ENCODE measurements at places on chromosomes 6 and 20.

DNA sequence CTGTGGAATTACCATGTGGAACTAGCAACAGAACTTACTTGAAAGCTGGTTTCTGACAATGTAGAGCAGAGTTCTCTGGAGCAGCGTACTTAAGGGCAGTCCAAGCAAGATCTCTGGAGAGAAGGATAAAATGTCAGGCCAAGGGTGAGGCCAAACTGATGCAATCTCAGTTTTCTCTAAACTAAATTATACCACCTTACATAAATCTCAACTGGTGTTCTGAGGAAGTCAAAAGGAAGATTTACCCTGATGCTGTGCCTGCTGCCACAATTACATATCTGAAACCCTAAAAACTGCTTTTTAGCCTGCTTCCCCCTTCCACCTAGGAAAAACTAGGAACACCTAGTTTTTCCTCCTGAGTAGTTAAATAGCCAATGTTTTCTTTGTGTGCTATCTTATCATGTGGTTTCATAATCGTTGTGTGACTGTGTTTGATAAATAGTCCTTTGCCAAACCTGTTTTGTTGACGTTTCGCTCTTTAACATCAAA lies 28.1 kb downstream of the NCOA7 start:
- DNase-seq, result no peak

- no peak for DNase-seq
Observed at GRCh38 chr6:14082771-14083170, 34.8 kb upstream of the CD83 start.

DNA sequence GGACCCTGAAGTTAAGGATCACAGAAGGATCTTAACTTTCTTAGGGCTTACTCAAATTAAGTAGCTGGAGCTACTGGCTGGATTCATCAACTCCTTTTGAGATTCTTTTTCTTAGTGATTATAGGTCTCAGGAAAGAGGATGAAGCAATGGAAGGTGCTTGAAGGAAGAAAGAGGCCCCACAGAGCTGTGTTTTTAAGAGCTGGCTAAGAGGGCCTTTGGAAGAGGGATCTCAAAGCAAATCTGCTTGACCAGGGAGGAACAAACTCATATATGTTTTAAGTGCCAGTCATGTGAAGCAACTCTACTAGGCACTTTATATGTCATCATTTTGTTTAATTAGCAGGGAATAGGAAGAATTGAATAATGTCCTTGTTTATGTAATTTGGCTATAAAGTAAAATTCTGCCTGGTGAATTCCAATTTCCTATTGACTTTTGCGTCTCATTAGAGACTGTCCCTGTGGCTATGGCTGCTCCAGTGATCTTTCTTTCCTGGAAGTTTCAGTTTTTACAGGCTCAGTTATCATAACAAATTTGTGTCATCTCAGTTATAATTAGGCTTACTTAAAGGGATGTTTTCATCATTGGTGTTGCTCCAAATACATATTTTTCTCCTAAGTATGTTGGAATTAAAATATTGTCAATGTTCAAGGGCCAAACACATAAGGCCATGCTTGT lies 222.8 kb upstream of the CITED2 start:
- no peak for DNase-seq

GRCh38 chr6:150881911-150882481 lies 16.5 kb downstream of the MTHFD1L start:
- no peak for DNase-seq

DNA sequence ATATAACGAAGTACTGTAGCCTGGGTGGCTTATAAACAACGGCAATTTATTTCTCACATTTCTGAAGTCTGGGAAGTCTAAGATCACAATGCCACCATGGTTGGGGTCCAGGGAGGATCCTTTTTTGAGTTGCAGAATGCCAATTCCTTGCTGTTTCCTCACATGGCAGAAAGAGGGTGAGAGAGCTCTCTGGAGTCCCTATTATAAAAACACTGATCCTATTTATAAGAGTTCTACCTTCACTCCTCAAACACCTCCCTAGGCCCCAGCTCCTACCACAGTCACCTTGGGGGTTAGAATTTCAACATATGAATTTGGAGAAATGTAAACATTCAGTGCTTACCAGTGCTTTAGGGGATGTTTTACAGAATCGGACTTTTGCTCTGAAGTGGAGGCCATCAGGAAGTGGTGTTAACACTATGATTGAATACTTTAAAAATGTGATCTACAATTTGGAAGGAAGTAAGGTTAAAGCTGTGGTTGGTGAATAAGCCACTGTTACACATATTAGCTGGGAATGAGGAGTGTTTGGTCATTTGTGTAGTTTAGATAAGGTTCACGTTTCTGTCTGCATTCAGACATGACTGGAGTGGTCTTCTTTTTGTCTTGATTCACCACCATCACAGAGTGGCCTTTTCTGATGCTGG lies 79.9 kb upstream of the SPTLC3 start:
- no peak for DNase-seq

DNA sequence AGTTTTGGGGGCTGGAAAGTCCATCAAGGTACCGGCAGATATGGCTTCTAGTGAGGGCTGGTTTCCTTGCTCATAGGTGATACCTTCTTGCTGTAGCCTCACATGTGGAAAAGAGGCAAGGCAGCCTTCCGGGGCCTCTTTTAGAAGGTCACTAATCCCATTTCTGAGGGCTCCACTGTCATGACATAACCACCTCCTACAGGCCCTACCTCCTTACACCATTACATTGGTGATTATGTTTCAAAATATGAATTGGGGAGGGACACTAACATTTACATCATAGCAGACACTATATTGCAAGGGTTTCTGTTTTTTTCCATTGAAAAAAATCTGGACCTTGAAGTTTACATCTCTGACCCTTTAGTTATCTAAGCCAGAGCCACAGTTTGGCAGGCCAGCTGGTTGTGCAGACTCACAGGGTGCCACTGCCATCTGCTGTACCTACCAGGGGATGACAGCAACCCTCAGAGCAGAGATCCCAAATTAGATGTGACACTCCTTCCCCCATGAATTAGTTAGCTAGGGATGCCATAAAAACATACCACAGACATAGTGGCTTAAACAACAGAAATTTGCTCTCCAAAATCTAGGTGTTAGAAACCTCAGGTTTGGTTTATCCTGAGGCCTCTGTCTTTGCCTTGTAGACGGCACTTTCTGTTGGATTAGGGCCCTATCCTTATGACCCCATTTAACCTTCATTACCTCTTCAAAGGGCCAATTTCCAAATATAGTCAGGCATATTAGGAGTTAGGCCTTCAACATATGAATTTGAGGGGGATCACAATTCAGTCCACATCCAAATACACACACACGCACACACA lies 166.4 kb upstream of the RNF217 start:
- no peak for DNase-seq

- DNase-seq, result no peak
Observed at GRCh38 chr20:9276966-9277468, 208.1 kb downstream of the PLCB4 start.

DNA sequence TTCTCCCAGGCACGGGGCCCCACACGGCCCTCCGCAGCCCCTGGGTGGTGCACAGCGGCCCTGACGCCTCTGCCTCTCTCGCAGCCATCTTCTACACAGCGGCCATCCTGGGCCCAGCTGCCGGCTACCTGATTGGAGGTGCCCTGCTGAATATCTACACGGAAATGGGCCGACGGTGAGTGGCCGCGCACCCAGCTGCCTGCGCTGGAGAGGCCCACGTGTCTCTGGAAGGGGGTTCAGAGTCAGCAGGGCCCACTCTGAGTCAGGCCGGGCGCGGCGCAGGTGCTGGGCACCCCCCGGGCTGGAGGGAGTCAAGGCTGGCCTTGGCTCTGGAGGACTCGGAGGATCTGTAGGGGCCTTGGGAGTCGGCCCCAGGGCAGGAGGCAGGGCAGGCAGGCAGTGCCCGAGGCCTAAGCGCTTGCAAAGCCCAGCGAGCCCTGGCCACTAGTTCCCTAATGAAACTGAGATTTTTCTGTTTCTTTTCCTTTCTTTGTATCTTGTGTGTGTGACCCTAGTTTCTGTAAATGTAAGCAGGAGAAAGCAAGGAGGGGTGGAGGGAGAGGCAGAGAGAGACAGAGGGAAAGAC lies 16.4 kb downstream of the SLCO4A1 start:
- no peak for DNase-seq

DNA sequence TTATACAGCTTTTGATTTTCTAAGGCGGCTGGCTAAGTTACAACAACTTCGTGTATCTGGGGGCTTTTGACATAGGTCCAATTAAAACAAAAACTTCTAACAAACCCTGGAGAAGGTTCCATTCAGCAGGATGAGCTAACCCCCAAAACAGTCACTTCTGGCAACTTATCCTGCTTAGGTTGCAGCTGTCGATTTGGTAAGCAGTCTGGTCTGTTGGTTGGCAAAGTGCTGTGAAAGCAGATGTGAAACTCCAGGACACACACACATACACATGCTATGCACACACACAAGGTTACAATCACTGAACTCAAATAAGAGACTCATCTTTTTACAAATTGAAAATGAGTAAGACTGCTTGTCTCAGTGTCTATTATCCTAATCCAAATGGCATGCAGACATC lies 119.0 kb upstream of the STMND1 start:
- no peak for DNase-seq

GRCh38 chr6:14910692-14911547 lies 334.9 kb upstream of the JARID2 start:
- no peak for DNase-seq

DNA sequence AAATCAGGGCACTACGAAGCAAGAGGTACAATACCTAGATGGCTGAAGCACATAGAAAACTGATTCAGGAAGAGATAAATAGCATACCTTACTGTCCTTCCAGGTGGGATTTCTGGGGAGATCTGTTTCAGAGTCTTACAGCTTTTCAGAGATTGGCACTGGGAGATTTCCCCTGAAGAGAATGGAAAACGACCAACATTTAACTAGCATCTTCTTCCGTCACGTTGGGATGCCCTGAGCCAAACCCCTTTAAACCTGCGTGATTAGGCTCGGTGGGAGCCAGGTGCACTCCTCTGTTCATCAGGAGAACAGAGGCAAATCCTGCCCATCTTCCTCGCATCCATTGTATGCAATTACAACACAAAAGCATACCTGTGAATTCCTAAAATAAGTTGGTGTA lies 614.5 kb downstream of the HDGFL1 start:
- DNase-seq, result no peak

GRCh38 chr6:10495029-10495428 lies 26.1 kb upstream of the GCNT2 start:
- DNase-seq, result no peak

DNA sequence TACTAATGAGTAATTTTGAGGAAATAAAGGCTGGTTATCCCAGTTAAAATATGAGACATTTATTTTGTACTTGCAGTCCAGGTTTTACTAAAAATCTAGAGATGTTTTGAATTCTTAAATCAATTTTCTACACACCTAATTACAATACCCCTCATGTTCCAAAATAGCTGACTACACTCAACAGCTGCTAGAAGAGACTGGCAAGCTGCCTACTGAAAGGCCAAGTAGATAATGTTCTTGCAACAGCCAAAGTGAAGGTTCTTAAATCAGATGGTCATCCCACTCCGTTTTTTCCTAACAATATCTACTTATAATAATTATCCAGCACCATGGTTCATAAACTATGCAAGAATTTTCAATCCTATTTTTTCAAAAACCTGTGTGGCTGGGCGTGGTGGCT lies 69.0 kb downstream of the DTNBP1 start:
- DNase-seq, result no peak

- no peak for DNase-seq
Observed at GRCh38 chr6:150866991-150867501, 1.5 kb downstream of the MTHFD1L start.

GRCh38 chr6:154363821-154364220 lies 7.2 kb upstream of the IPCEF1 start:
- no peak for DNase-seq

DNA sequence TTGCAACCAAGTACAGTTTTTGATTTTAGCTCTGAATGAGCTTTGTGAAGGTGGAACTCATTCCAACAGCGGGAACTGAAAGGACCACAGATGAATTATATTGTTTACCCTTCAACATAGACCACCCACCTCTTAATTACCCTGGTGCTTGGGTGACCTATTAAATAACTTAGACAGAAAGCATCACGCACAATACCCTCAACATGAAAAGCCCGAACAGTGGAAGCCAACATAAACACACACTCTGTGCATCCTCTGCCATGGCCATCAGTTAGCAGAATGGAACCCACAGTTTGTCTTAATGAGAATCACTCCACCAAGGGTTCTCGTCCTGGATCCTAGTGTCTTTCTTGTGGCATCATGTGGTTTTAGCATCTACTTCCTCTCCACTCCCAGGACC lies 60.5 kb downstream of the FOXF2 start:
- no peak for DNase-seq

DNA sequence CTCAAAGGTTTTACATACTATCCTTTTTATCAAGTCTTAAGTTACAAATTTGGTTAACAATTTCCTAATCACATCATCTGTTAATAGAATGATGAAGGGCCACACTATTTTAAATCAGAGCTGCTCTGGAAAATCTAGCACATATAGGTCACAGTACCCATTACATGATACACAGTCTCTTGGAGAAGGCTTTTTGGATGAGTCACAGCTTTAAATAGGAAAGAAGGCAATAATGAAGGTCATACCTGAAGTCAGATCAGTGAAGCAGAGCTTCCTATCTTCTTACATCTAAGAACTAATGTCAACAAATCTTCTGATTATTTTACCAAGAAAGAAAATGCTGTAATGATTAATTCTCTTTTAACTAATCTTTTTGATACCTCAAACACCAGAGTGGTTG lies 248.5 kb downstream of the BTBD9 start:
- DNase-seq, result no peak

DNA sequence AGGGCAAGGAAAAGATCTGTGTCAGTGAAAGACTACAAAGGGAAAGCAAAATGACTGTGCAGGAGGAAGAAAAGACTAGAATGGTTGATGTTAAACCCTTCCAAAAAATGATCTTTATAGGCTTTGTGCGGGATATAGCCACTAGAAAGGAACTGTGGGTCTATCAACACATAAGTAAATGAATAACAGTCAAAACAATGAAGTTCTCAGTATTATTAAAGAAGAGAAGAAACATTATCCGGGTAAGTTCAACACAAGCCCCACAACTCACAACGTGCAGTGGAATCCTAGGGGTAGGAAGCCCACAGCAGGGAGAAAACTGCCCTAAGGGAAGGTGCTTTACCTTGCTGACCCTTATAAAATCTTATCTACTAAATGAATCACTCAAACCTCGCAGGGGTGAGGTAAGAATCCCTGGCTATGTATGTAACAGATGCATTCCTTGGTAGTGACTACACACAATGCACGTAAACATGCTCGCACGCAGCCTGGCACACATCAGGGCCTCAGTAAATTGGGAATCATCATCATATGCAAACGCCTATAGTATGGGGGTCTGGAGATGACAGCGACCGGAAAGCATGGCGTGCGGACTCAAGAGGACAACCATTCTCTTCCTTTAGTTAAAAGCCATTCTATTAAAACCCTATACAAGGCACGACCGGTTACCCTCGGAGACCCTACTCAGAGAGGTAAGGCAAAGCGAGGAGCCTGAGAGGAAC lies 11.3 kb downstream of the TFAP2A start:
- DNase-seq, result no peak

DNA sequence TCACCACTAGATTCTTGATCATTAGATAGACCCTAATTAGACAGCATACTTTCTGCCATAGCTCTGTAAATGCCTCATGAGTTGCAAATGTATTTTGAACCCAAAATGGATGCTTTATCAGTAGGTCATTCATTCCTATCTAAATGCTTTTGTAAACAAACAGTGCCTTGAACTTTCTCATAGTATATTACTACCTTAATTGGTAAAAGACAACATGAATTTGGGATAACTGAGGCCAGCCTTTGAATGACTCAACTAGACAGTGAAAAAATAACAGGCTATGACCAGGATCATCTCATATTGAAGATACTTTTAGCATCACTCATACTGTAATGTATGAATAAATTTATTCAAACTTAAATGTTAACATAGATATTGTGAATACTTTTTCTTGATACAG lies 37.0 kb upstream of the PRL start:
- no peak for DNase-seq

Measured in stimulated activated CD8-positive, alpha-beta memory T cell treated with anti-CD3 and anti-CD28 coated beads, Interleukin-2, amount 100 ng/mL, for 48 hours (primary cell).